ENCODE measurements at places on chromosomes 1 and 21.

DNA sequence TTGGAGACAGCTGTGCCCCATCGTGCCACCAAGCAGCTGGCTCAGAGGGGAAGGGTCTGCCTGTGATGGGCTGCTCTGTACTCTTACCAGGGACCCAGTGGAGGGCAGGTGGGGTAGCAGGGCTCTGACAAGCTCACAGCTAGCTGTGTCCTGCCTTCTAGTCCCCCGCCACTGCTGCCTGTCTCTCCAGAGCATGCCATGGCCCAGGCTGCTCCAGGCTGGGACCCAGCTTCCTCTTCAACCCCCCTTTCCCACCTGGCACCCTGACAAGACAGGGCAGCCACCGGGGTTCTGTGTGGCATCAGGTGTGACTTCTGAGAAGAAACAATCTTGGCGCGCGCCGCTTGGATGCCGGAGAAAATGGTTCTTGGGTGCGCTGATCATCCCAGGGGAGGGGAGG is 92.3 kb upstream of the ACTL8 start:
- DNase-seq = no peak

DNA sequence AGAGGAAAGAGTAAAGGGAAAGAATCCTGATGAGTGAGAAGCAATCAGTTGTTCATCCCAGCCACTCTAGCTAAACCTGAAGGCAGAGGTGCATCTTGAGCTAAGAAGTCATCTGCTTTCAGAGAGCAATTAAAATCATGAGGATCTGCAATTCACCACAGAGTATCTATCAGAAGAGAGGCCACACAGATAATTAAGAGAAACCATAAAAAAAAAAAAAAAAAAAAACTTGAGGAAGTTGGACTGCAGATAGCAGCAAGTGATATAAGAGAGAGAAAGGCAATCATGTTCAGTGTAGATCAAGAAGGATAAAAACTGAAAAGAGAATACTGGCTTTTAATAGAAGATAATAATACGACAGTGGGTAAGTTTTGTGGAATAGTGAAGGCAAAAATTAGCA is 17.7 kb downstream of the FOXJ3 start:
- no peak for DNase-seq

GRCh38 chr1:205986292-205986691 is 16.9 kb downstream of the RAB7B start:
- no peak for DNase-seq

- no peak for DNase-seq
These were observed 155.4 kb upstream of the C1orf174 start for GRCh38 chr1:4055294-4055967.

- no peak for DNase-seq
These were observed 20.9 kb upstream of the SH3BGRL3 start for GRCh38 chr1:26259005-26259404.

GRCh38 chr1:151175863-151176262 is at the start of gene TMOD4:
TMOD4 (minus strand) TSS chr1:151175981; CDS start chr1:151174875, 1,106 bp downstream.
- DNase-seq = no peak

GRCh38 chr1:94281361-94282142 is 44.2 kb upstream of the ARHGAP29 start:
- no peak for DNase-seq

DNA sequence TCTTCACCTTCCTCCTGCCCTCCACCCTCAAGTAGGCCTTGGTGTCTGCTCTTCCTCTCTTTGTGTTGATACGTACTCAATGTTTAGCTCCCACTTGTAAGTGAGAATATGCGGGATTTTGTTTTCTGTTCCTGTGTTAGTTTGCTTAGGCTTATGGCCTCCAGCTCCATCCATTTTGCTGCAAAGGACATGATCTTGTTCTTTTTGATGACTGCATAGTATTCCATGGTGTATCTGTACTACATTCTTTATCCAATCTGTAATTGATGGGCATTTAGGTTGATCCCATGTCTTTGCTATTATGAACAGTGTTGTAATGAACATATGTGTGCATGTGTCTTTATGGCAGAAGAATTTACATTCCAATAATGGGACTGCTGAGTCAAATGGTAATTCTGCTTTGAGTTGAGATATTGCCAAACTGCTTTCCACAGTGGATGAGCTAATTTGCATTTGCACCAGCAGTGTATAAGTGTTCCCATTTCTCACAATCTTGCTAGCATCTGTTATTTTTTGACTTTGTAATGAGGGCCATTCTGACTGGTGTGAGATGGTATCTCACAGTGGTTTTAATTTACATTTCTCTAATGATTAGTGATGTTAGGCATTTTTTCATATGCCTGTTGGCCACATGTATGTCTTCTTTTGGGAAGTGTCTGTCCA is 272.7 kb downstream of the SDCCAG8 start:
- DNase-seq = no peak

GRCh38 chr21:44370786-44371410 is 17.5 kb downstream of the TRPM2 start:
- no peak for DNase-seq

DNA sequence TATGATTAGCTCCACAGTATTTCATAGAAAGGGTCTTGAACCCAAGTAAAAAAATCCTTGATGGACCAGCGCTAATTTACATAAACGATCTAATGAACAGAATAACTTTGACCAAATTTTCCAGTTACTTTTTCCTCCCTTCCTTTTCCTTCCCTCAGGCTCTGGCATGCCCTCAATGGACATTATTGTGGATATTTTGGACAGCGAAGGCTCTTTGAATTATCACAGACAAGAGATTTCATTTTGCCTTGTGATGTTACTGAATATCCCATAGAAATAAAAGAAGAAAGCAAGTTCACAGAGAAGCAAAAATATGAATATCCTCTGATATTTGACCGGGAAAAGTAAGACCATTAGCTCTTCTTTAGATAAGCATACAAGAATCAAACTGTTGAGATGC is 60.3 kb upstream of the EXO1 start:
- DNase-seq = no peak

GRCh38 chr1:88825721-88826120 is 65.6 kb downstream of the GTF2B start:
- DNase-seq = no peak

DNA sequence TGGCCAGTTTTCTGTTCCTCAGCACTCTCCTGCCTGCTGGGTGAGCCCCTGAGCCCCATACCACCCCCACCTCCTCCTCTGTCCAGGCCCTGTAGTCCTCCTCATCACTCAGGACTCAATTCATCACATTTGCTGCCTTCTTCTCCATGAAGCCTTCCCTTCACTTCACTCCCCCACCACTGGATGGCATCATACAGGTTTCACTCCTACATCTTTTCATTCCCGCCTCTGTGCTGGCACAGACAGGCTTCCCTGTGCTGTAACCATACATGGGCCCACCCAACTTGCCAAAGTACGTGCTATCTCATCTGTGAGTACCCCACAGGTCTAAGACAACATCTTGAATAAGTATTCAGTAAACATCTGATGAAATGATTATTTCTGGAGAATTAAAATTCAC is 56.9 kb downstream of the SLC45A1 start:
- no peak for DNase-seq

GRCh38 chr1:7921796-7922195 is 18.8 kb downstream of the TNFRSF9 start:
- DNase-seq = no peak

DNA sequence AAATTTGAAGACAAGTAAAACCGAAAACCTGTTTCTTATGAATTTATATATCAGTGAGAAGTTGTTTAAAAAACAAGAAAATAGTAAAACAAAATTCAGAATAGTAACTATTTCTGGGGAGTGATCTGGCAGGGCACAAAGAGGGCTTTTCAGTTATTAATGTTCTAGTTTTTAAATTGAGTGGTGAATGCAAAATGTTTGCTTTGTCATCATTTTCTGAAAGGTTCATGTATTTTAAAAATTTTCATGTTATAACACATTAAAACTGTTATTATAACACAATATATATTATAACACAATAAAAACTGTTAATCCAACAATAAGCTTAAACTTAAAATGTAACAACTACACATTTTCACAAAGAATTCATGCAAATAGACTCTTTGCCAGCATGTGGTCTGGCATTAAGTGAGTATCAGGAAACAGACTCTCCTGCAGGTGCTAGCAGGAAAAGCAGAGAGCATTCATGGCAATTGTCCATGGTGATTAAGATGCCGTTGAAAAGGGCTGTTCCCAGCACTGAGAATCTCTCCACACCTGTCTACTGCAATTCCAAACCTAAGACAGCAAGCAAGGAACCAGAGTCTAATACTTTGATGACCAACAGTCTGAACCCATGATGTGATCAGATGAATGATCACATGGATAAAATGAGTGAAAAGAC is 204.9 kb downstream of the TBX15 start:
- no peak for DNase-seq

- DNase-seq = no peak
These were observed 80.3 kb downstream of the RUNX3 start for GRCh38 chr1:24849672-24850295.

DNA sequence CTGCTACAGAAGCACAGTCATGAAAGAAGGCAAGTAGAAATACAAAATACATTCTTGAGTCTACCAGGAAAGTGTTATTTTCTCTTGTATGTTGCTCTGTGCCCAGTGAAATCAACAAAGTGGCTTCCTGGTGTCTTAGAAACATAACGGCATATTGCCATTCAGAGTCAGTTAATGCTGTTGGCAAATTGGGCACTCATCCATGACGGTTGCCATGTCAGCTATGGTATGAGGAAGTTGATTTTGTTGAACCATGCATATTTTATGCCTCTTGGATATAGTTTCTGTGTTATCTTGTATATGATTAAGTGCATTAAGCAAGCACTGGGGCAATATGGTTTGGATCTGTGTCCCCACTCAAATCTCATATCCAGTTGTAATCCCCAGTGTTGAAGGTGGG is 153.1 kb upstream of the CXADR start:
- no peak for DNase-seq

DNA sequence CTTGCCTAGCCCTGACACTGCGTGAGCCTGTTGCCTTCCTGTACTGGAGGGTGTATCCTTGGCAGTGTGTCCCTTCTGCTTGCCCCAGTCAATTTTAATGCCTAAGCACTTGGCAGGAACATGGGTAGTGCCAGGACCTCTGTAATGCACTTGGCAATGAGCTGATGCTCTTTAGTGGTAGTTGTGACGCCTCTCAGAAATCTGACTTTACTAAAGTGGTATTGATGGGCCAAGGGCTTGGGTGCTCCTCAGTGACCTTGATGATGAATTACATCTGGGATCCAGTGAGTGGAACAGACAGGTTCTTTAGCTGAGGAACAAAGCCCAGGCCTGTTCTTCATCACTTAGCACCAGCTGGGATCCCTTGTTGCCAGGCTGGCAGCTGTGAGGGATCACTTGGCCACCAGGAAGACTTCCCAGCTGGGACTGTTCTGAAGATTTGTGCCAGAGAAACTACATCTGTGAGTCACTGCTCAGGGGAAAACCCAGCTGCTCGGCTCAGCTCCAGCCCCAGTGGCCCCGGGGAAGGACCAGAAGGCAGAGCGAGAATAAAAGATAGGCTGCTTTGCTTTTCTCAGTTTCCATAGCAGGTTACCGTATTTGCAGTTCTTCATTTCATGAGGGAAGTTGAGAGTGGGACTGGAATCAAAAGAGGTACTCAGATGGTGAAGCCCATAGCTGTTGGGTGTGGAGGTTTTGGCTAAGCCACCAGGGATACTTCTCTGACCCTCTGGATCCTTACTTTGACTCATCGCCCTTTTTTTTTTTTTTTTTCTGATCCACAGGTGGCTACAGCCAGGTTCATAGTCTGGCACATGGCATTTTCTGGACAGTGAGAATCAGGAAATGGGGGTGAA is 28.5 kb upstream of the KCNA2 start:
- DNase-seq = no peak

DNA sequence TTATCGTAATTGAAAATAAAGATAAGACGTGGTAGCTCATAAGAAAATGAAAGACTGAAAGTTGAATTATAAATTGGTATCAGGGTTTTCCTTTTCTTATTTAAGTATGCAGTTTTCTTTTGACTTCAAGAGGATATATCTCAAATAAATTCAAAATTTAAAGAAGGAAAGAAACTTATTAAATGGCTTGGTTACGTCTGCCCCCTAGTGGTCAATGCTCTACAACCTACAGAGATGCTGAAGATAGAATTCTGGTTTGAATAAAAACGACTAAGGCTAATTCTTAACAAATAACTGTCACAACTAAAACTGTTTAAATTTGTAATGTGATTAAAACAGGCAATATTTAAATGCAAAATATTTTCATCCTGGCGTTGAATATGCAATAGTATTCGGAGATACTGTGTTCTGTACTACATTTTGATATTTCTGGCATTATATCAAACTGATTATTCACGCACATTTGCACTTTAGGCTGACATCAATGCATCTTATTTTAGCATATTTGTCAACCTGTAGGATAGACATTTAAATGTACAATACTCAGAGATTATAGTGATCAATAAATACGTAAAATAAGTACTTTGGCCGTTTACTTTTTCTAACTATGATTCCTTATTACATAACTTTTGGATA is 26.8 kb downstream of the IFI44 start:
- no peak for DNase-seq

- DNase-seq = no peak
These were observed 20.1 kb downstream of the CBR1 start for GRCh38 chr21:36089946-36090345.

GRCh38 chr1:217889401-217889800 is 258.3 kb downstream of the SPATA17 start:
- DNase-seq = no peak

- DNase-seq = no peak
These were observed at the start of gene ADARB1 for GRCh38 chr21:45074048-45074817. ADARB1 (plus strand) TSS chr21:45074580; CDS start chr21:45171657, 97,077 bp downstream.

GRCh38 chr1:67642629-67643028 is 42.4 kb upstream of the GADD45A start:
- no peak for DNase-seq

DNA sequence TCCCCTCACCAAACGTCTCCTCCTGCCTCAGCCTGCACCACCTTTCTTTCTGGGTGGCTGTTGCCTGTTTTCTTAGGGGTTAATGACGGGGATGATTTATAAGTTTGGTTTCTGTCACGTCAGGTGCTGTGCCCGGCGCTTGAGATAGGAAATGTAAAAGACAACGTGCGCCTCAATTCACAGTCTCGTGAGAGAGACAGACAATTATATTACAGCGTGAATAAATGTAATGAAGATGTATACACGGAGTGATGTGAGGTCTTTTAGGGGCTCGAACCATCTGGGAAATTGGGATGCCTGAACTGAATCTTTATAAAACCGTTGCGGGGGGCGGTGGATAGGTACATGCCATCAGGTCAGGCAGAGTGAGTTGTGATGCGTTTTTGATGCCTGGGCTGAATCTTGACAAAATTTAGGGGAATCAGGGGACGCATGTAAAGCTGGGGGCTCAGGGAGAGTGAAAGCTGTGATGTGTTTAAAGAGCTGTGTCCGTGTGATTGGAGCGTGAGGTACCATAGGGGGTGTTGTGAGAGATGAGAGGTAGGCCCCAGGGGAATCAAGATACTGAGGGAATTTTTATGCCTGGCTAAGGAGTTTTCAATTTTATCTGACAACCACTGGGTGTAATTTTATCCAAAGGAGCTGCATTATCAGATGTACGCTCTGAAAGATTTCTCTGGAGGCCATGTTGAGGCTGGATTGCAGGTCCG is 831 bp downstream of the TIPRL start:
- no peak for DNase-seq

DNA sequence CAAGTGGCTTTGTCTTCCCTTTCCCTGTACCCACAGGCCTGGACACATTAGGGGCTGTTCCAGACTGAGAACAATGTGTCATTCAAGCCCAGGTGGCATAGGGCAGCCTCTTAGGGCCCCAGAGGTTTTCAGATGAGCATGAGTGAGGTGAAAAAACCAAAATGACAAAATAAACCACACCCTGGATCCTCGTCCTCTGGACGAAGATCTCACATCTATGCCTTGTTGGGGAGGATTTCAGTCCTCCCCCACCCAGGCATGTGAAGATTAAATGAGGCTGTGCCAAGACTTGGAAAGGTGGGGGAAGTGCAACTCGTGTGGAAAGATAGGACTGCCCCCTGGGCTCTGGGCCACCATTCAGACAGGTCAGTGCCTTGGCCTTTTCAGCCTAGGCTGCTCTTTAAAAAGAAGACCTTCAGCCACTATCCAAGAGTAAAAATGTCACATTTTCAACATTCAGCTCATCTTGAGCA is 32.8 kb upstream of the IL19 start:
- no peak for DNase-seq

All from NCI-H1417 treated with DMSO at 0.1 percent for 48 hours (cell line).